ENCODE measurements at places on chromosomes 6 and 20.

DNA sequence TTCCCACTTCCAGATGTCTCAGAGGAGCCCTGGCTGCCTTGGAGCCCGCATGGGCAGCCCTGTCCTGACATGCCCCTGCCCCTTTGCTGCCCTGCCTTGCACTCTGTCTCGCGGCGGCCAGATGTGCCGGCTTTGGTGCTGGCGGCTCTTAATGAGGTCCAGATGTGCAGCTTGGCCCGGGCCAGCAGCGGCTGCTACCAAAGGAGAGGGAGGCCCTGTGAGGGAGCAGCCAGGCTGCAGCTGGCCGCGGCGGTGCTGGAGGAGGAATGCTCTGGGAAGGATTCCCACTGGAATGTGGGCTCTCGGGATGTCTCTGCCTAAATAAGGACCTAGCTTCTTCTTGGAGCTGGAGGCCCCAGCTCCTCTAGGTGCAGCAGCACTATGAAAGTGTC lies 72.4 kb downstream of the FGD2 start:
- no peak for DNase-seq

DNA sequence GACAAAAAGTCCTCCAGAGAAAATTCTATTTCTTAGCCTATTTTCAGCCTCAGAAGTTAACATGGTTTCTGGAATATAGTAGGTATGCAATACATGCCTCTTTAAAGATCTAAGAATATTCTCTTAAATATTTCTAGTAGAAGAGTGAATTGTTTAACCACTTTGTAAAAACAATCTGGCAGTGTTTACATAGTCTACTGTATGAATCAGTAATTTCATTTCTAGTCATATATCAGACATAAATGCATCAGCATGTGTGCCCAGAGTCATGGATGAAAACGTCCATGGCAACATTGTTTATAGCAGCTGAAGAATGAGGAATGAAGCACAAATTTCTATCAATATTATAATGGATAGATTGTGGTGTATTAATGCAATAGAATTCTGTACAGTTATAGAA lies 124.9 kb downstream of the NKAIN2 start:
- DNase-seq = no peak

DNA sequence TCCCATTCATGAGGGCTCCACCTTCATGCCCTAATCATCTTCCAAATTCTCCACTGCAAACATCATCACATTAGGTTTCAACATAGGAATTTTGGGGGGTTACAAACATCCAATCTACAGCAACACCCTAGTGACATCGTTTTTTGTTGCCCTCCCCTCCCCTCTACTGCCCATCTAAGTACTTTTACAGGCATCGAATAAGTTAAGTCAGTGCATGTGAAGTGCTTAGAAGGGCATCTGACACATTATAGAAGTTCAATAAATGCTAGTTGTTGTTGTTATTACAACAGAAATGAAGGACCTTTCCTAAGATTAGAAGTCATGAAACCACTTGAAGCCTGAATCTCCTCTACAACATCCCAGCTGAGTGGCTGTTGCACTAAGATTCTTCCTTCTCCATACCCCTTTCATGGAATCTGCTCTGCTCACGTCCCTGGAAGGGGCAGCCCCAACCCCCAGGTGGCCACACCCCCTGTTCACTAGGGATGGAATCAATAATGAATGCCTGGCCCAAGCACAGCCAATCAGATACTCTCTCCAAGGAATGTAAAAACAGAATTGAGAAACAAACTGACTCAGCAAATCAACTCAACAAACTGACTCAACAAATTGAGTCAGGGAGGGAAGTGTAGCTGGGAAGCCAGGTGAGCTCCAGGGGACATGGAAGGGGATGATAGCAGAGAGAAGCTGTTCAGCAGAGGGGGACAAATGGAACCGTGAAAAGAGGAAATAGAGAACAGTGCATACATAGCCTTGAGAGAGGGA lies 3.9 kb upstream of the LRP11 start:
- DNase-seq = no peak

DNA sequence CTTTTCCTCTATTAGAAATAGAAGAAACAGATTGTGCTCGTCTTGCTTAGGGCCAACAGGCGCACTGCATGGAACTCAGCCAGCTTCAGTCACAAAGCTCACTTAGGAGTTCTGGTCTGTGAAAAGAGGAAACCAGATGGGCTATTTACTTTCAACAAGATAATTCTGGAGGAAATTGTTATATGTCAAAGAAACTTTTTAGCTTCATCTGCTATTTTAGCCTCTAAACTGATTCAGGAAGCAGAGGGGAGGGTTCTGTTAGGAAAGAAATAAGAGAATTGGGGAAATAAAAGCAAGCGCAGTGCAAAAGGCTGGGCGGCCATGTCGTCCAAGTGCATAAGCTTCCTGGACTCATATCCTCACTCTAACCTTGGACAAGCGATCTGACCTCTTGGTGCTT lies 21.3 kb downstream of the PRKN start:
- DNase-seq = no peak

GRCh38 chr6:125717120-125717731 lies 32.2 kb upstream of the HEY2 start:
- DNase-seq = no peak

Measured in CD4-positive, alpha-beta T cell (primary cell).